Vagina (tissue), 2 donors: ENCODE measurements at places on chromosomes 13 and 19.

DNA sequence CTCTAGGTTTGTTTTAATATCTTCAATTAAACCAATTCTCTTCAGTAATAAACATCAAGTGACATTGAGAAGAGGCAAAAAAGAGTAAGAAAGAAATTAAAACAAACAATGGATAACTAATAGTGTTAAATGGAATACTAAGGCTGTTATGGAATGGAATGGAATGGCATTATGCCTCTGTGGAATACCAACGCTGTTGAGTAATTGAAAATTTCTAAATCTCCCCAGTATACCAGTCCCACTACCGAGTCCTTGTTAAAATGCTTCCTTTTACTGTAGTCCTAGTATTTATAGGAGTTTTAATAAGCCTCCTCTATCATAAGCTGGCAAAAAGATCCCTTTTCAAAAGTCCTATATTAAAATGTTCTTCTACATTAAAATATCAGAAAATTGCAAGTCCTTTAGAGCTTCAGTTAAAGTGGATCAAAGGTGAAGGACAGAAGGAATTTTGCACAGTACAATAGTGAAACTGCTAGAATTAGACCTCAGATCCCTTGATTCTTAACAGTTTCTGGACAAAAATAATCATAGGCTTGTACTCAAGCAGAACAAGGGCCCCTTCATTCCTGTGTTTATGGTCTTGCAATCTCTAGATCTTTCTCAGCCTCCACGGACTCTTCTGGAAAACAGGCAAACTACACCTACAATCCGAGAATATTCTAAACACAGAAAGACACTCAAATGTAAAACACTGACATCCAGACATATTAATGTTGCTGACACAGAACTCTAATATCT lies 128.2 kb downstream of the PCDH9 start:
- no peak for DNase-seq

DNA sequence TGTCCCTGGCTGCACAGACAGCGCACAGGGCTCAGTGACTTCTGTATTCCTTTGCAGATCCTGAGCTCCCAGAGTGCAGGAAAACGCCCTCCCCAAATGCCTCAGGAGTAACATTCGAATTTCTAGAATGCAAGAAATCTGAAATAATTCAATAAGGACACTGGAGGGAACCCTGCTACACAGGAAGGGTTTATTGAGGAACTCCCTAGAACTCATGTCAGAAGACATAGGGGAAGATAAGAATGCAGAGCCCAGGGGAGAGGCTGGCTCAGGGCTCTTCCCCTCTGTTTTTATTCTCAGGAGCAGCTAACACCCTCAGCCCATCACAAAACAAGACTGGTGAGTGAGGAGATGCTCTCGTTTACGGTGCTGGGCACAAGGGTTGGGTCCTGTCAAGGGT lies 6.8 kb downstream of the LILRA1 start:
- no peak for DNase-seq

- DNase-seq, result no peak
Measured at GRCh38 chr13:30346789-30347167, 39.4 kb upstream of the KATNAL1 start.

- no peak for DNase-seq
Measured at GRCh38 chr13:41515491-41516139, 58.3 kb downstream of the RGCC start.

DNA sequence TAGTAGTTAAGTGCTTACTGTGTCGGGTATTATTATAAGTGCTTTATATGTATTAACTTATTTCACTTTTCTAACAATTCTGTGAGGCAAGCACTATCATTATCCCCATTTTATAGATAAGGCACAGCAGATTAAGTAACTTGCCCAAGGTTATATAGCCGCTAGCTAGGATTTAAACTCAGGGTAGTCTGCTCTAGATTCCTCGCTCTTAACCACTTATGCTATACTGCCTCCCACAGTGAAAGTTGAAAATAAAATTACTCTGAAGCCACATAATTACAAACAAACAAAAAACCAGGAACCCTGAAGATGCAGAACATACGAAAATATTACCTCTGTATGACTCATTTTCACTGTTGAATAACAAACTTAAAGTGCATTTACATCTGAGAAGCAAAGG lies 3.9 kb downstream of the TEX30 start:
- DNase-seq, result no peak

DNA sequence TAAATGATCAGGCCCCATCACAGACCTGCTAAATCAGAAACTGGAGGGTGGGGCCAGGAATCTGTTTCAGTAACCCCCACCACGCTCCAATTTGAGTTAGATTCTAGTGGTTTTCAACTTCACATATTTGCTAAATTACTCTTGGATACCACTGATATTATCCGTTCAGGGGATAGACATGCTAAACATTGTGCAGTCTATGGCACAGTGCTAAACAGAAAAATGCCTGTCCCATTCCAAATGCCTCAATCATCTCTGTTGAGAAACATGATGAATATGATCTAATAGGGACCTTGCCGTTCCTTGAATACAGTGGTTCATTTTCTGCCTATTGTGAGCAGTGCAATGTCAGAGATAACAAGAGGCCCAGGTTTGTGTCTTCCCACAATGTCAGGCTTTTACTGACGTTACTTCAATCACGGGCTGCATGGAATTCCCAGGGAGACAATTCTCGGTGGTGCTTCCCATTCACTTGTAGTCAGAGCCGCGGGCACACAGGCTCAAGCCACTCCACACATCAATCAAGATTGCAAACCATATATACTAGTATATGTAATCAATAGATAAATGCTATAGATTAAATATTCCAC lies 52.7 kb downstream of the MYO16 start:
- DNase-seq, result no peak

DNA sequence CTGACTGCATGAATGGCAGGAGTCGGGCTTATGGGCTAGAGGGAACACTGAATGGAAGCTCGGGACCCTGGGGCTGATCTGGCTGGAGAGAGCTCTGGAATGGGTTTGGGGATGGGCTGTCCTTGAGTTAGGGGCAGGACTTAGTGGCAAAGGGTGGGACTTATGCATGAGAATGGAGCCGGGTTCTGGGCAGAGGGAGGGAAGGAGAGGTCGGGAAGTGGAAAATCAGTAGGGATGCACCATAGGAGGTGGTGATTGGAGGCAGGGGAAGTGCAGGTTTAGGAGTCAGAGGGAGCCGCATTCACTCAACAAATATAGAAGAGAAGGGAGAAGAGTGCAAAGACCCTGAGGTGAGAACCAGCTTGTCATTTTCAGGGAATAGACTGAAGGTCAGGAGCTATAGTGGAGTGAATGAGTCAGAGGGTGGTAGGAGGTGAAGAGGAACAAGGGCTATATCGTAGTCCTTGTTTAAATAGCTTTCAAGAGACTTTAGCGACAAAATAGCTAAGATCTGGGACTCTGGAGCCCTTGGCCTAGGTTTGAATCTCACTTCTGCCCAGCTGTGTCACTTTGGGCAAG lies 748 bp downstream of the RAB4B start:
- DNase-seq, result no peak

DNA sequence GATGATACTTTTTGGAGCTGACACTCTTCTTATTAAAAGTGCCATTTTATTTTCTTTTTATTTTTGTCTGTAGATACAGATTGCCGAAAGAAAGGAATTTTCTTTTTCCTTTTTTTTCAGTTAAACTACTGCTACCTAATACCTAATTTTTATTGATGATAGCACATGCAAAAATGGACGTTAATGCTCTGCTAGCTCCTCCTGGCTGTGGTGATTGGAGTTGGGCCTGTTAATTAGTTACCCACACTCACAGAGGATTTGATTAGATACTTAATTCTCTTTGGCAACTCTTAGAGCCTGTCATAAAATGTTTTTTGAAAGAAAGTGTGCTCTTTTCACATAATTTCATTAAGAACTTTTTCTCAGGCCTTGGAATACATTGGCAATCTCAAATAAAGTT lies 366.8 kb downstream of the DCT start:
- no peak for DNase-seq

- no peak for DNase-seq
Measured at GRCh38 chr19:21256722-21257121, 72.5 kb downstream of the ZNF708 start.

DNA sequence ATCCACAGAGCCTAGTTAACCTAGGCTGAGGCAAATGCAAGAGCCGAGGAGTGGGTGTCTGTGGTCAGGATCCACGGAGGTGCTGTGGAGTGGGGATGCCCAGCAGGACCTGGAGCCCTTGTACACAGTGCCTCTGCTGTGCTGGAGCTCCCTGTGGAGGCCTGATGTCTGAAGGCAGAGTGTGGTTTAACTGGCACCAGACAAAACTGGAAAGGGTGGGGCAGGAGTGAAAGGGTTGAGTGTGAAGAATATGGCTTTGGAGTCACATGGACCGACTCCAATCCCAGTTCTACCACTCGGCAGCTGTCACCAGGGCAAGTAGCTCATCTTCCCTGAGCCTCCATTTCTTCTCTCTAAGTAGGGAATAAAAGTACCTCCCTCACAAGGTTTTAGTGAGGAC lies 60.3 kb upstream of the GPR12 start:
- DNase-seq, result no peak

DNA sequence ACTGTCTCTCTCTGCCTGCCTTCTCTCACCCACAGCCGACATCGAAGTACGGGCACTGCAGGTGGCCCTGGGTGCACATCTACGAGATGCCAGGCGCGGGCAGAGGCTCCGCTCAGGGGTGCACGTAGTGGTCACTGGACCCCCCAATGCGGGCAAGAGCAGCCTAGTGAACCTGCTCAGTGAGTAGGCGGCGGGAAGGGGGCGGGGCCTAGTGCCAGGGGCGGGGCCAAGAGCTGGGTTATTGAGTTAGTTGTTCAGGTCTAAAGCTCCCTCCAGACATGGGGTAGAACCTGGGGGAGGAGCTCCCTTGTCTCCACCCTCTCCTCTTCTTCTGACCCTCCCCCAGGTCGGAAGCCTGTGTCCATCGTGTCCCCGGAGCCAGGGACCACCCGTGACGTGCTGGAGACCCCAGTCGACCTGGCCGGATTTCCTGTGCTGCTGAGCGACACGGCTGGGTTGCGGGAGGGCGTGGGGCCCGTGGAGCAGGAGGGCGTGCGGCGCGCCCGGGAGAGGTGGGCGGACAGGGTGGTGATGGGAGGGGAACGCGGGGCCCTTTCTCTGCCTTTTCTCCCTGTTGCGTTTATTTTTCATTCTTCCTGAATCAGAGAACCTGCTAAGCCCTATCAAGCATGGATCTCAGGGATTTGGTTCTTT lies 1.9 kb downstream of the GTPBP3 start:
- DNase-seq, result no peak

DNA sequence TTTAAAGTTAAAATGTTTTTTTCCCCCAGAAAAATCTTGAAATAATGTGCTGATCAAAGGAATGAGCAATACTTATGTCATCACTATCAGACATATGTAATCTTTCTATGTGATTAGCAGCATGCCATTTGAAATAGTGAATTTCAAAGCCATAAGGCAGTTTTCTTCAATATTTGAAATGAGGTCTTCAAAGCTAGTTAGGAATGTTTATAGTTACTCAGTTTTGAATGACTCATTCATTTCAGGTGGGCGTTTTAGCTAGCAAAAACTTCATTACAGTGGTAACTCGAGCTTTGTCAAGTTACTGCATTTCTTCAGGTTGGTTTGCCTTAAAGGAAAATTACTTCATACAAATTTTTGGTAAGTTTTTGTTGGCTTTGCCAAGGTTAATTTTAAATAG lies 102.1 kb downstream of the ATP8A2 start:
- DNase-seq, result no peak

GRCh38 chr19:2532252-2533071 lies 56.5 kb downstream of the GADD45B start:
- no peak for DNase-seq

DNA sequence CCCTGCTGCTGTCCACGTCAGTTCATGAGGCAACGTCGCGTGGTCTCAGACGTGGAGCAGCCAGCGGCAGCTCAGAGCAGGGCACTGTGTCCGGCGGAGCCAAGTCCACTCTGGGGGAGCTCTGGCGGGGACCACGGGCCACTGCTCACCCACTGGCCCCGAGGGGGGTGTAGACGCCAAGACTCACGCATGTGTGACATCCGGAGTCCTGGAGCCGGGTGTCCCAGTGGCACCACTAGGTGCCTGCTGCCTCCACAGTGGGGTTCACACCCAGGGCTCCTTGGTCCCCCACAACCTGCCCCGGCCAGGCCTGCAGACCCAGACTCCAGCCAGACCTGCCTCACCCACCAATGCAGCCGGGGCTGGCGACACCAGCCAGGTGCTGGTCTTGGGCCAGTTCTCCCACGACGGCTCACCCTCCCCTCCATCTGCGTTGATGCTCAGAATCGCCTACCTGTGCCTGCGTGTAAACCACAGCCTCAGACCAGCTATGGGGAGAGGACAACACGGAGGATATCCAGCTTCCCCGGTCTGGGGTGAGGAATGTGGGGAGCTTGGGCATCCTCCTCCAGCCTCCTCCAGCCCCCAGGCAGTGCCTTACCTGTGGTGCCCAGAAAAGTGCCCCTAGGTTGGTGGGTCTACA lies 6.6 kb downstream of the FSTL3 start:
- DNase-seq, result no peak

- no peak for DNase-seq
Measured at GRCh38 chr19:9995084-9995483, 15.2 kb downstream of the COL5A3 start.

GRCh38 chr13:54492995-54493394 lies 1464.4 kb downstream of the OLFM4 start:
- DNase-seq, result no peak

- DNase-seq, result no peak
Measured at GRCh38 chr13:45339867-45340266, 1.1 kb downstream of the TPT1 start.

DNA sequence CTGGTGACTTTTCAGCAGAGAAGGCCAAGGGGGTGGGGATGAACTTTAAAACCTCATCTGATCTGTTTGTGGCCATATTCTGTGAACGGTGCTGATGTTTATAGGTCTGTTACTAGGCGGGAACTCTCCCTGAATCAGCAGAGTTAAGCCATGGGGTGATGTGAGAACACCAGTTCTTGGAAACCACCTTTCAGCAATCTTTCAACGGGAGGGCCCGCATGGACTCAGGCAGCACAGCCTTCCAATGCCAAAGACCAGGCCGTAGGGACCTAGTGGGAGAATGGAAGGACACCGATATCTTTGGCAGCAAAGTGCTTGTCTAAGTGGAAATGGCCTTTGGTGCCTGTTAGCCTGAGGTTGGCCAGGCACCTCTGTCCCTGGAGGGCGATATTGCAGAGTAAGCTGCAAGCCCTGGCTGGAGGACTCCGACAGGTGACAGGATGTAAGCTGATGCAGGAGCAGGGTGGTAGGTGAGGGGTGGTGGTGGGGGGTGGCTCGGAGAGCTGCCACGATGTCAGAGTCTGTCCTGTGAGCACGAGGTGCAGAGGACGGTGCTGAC lies 57.0 kb downstream of the ERCC5 start:
- no peak for DNase-seq

GRCh38 chr13:36858290-36858689 lies 39.3 kb downstream of the RFXAP start:
- DNase-seq, result no peak

- no peak for DNase-seq
Measured at GRCh38 chr13:58119804-58120203, 488.3 kb downstream of the PCDH17 start.

DNA sequence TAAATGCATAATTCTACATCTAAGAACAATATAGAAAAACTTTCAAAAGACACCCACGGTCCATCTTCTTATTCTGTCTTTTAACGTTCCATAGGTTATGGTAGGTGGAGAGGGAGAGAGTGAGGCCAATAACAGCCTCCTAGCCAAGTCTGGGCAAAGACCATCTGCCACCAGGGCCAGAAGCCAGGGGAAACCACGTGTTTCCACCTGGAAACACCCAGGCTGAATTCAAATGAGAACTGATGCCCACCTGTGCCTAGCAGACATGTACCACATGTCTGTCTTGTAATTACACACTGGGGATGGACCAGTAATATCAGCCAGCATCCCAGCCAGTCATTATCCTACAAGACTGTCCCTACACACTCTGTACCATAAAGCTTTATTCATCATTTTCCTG lies 1573.1 kb downstream of the EFNB2 start:
- no peak for DNase-seq
